Articular chondrocyte of knee joint (primary cell): ENCODE measurements at places on chromosomes 4 and X. TPM values are rescaled to one million over a fixed set of nuclear protein-coding genes. Genes with fewer than 3 reads are reported as not detected.

PHKA1 gene
- 5.1 and 5.9 TPM in 2 replicates for total RNA-seq

ZNF732 gene
- total RNA-seq = 0.78 and 1.4 TPM in 2 replicates

MAGEC2 gene
- not detected in 2 replicates for total RNA-seq

RIBC1 gene
- 0.26 and 0.54 TPM in 2 replicates for total RNA-seq

LDB2 gene
- 3.9 and 5.9 TPM in 2 replicates for total RNA-seq

TTC29 gene
- not detected in 2 replicates for total RNA-seq

VEGFC gene
- total RNA-seq = 29.1 and 62.5 TPM in 2 replicates

STPG2 gene
- total RNA-seq = 0.13 and 0.65 TPM in 2 replicates

CFI gene
- 25.5 and 59.7 TPM in 2 replicates for total RNA-seq

JAKMIP1 gene
- not detected in 2 replicates for total RNA-seq

GRIA3 gene
- total RNA-seq = 11.9 and 13.3 TPM in 2 replicates

ZCCHC18 gene
- total RNA-seq = 0.22 and 0.26 TPM in 2 replicates

PCDH7 gene
- total RNA-seq = 0.97 TPM in 1 of 2 replicates, not detected in the other

RNF150 gene
- total RNA-seq = 0.13 and 0.22 TPM in 2 replicates

ADGRL3 gene
- under 0.01 TPM in 1 of 2 replicates, not detected in the other for total RNA-seq
